ENCODE measurements at places on chromosomes 6 and 20. TPM values are rescaled to one million over a fixed set of nuclear protein-coding genes. Genes with fewer than 3 reads are reported as not detected.
A peak's percentile ranks its signal among the peaks of the same experiment; 100 is the strongest.

Gene B4GALT5
- 16.2 TPM for total RNA-seq

Gene KCNK15
- 0.59 TPM for total RNA-seq

Gene PRR3
- 6.6 TPM for total RNA-seq

Gene UNC93A
- 0.69 TPM for total RNA-seq

DNA sequence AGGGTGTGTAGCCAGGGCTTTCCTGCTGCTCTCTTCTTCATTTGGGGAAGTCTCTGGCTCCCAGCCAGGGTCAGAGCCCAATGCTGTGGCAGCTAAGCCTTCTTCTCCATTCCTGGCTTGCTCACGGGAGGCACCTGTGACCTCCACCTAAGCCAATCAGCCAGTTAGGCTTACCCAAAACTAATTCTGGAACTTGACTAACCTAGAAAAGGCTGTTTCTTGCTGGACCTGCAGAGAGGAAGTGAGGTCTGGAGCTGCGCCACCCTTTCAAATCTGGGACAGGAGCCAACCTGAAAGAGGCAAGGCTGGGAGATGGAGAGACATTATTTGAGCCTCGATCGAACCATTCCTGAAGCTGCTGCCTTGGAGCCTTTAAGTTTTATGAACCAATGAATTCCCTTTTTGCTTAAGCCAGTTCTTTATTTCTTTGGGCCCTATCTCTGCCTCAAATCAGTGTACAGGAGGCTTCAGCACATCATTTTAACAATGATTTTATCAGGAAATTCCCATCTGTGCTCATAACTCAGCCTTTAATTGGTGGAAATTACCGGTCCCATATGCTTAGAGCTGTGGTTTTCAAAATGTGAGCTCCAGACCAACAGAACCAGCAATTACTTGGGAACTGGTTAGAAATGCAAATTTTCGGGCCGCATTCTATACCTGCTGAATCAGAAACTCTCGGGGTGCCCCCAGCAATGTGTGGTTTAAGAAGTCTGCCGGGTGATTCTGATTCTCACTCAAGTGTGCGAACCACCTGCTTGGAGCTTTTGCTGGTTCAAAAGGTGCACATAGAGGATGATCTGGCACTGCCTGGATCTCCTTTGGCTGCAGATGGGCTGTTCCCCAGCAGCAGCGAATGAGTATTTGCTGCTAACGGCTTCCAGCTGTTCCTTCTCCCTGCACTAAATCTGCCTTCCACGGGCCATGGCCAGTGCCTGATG is 97.4 kb upstream of the RNF24 start:
- no peak for DNase-seq

DNA sequence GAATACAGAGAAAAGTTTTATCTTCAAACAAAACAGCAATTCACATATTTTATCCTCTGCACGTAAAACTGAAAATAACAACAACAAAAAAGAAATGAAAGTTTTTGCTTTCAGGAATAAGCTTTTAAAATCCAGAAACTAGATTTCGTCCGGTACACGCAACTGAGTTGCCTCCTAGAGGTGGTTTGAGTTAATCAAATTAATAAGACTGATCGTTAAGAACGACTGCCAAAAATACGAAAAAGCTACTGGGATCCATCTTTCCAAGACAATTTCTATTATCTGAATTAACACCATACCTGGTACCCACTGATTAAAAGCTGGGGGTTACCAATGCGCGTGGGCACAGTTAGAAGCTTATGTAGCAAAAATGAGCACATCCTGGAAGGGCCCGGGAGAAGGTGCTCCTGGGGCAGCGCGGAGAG is 669 bp downstream of the PDCD2 start:
- DNase-seq, result no peak

DNA sequence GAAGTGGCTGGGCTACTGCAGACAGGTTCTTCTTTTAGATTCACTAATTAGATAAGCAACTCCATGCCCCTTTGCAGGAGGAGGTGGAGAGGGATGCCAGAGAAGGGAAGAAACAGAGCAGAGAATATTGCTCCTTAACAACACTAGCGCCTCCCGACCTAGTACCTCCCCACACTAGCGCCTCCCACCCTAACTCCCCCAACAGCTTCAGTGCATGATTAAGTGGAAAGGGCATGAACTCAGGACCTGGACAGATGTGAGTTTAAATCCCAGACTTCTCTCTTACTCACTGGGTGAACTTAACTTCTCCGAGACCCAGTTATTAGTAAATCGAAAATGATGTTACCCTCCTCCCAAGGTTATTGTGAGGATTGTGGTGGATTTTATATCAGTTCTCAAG is 25.7 kb downstream of the STX11 start:
- DNase-seq, result no peak

DNA sequence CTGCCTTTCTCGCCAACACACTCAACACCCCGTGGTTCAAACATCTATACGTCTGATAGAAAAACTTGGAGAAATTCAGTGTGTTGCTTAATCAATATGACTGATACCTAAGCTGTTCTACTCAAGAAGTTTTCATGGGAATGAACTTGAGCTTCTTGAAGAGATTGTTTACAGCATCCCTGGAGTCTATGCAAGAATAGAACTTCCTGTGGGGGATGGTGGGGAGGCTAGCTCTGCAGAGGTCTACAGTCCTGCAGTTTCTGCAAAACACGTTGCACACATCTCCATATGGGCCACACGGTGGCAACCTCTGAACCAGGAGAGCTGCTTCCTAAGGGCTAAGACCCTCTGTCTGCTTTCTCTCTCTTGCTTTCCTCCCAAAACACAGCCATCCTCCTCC is 32.7 kb upstream of the FANCE start:
- no peak for DNase-seq

DNA sequence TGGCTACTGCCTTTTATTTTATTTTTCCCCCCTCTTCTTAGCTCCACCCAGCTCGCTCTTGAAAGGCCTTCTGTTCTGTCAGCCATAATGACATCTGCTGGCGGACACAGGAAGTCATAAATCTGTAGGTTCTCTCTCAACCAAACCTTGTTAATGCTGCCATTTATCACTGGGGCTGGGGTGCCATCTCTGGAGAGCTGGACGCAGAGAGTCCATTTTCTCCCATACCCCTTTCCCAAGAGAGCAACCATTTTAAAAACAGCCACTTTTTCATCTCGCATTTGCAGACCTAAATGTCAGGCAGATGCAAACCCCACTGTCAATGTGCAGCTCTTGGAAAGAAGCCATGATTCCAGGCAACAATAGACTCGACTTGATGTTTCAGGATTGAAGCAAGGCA is 13.0 kb upstream of the TSHZ2 start:
- DNase-seq, result peak; percentile 70

GRCh38 chr20:1204576-1204975 is 1.3 kb downstream of the C20orf202 start:
- DNase-seq, result no peak

All from skin of body (tissue), 3 donors.